ENCODE measurements at places on chromosomes 3 and 15.

GRCh38 chr3:41874022-41874421, 87.9 kb downstream of the ULK4 start:
- DNase-seq, result no peak

DNA sequence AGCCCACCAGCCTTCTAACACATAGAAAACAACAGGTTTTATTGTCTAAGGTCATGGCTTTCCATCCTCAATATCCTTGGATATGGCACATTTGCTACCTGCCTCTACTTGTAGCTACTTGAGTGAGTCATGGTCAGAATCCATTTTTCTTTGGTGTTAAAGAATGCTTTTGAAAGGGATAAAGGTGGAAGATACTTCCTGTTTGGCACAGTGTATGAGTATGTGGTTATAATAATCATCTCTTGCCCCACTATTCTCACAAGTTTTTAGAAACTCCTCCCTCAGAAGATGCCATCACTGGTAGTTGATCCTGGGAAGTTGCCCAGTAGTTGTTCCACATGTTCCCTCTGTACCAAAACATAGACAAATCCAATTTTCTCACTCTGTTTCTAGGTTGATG, 508.6 kb upstream of the IL12A start:
- DNase-seq, result no peak

DNA sequence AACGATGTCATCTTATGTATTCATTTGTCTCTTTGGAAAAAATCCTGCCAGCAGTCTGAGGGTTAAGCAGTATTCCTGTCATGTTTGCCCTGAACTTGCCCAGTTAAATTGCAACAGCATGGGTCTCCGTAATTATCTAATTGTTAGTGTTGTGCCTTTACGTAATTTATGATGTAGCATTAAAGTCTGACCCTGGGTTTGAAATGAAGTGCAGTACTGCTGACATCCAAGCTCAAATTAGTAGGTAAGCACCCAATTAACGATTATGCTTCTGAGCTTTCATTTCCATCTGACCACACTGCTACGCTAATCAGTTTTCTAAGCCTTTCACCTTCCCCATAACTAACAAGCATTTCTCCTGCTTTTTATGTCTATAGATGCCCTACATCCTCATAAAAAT, 241.8 kb downstream of the ARRDC4 start:
- DNase-seq, result no peak

- DNase-seq, result no peak
Measured at GRCh38 chr3:77362936-77363335, 323.0 kb downstream of the ROBO2 start.

- no peak for DNase-seq
Measured at GRCh38 chr3:175193815-175194518, 334.8 kb downstream of the NAALADL2 start.

DNA sequence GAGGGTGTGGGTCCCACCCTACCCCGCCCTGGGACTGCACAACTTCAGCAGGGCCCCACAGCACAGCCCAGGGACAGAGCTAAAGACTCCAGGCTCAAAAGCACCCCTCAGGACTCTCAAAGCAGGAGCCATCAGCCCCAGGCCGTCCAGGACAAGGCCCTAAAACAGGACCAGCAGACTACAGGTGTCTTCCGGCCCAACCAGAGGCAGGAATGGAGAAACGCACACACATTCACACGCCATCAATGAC, 26.1 kb downstream of the ATRIP start:
- DNase-seq, result no peak

DNA sequence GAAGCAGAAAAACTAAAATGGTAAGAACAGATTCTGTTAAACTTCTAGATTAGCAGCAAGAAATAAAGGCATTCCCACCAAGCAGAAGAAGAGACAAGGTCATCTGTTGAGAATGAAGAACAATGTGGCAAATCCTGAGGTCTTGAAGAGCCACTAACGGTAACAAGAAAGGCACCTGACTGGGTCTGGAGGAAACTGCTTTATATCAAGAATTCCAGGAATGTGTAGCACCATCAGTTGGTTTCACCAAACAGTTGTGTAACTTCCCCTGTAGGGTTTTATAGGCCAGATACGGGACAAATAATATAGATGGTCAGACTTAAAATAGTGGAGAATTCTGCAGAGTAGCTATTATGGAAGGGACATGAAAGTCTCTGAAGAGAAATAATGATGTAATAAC, 57.3 kb downstream of the ACAP2 start:
- DNase-seq, result no peak

DNA sequence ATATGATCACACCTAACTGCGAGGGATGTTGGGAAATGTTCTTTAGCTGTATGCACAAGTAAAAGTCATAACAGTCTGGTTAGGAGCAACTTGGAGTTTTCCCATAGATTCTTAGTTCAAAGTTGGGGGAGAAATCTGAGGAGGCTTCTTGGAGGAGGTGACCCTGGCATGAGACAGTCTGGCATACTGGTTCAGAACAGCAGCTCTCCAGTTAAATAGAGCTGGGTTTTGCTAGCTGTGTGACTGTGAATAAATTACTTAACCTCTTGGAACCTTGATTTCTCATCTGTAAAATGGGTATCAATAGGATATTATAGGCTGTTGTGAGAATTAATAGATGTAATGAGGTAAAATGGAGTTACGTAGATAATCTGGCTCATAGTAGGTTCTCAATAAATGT, 49.1 kb upstream of the DGKG start:
- no peak for DNase-seq

DNA sequence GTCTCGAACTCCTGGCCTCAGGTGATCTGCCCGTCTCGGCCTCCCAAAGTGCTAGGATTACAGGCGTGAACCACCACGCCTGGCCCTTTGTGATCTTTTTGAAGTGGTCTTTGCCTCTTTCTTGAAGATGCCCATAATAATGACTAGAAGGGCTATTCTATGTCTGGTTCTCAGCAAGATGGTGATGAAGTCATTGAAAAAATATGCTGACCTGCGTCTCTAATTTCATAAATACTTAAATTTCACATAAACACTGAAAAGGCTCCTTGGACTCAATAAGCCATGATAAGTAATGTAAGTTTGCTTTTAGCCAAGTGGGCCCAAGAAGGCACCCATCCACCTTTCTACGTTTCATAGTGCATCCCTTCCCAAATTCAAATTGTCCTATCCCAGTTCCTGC, 775 bp upstream of the MAPK6 start:
- DNase-seq, result no peak

- no peak for DNase-seq
Measured at GRCh38 chr3:69240651-69241568, 118.5 kb upstream of the LMOD3 start.

DNA sequence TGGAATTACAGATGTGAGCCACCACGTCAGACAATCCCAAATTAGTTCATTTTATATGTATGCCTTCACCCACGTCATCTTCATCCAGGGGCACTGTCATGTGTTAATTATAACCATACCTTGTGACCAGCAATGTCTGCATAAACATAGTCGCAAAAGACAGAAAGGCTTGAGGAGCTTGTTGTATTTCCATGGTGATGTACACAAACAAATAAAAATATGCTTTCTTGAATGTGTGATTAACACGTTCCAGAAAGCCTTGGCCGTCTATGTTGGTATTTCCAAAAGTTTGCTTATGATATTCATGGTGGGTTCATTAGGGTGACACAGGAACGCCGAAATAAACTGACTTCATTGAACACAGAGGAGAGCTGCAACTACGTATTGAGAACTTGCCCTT, 524.7 kb upstream of the ZNF717 start:
- DNase-seq, result no peak

GRCh38 chr3:62805580-62806277, 69.5 kb downstream of the CADPS start:
- no peak for DNase-seq

DNA sequence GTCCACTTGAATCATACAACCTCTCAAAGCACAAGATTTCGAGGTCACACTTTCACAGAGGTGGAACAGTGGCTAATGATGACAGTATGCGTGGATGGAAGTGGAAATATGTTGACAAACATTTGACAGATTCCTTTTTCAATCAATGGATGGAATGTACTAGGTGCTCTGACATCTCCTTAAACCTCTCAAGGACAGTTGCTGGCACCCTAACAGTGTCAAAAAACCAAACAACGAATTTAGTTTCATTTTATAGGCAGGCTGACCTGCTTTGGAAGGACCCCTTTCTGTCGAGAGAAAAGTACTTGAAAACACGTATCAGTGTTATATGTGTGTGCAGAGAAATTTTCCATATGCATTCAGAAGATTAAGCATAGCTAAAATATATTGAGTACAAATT, 779.8 kb upstream of the LMCD1 start:
- no peak for DNase-seq

All from stimulated activated CD4-positive, alpha-beta T cell treated with anti-CD3 and anti-CD28 coated beads, Interleukin-1b, Interleukin-23, amount 100 ng/mL, for 1 hour (primary cell).